ENCODE measurements at places on chromosomes 5 and 9.

GRCh38 chr5:151699071-151699901 is 12.6 kb upstream of the SPARC start:
- no peak for DNase-seq

GRCh38 chr5:82885627-82886389 is 191.4 kb downstream of the TMEM167A start:
- DNase-seq: no peak

DNA sequence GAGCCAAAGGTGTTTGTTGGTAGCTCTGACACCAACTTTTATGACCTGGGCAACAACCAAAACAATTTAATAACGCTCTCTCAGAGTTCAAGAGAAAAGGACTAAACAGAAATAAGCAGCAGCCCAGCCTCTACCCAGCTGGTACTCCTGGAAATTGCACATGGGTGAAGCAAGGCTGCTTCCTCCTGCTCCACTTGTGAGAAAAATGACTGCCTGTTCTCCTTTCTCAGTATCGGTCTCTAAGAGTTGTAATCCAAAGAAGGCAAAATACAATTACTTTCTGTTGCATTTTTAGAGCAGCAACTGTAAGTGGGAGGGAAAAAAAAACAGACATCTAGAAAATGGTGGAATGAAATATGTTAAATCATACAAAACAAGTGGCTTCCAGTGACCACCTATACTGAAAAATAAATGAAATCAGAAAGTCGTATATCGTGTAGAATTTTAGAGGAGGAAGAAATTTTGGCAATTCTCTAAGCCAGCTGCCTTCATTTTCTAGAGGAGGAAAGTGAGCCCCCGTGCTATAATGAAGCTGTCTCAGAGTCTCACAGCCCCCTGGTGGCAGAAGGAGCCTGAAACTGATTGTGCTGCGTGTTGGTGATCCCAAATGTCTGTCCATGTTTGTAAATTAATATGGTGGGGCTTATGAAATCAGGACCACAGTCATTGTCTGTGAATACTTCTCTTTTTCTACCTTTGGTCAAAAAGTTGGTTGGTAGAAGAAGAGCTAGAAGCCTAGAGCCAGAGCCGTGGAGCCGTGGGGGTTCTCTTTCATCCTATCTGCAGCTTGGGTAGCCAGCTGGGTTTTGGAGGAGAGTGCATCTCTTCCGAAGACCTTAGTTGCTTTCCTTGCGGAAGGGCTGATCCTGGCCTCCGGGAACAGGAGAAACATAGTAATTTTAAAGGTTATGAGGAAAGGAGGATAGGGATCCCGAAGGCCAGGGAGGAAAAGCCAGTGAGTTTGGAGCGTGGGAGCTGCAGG is 139.9 kb downstream of the PIP5K1B start:
- DNase-seq: no peak

DNA sequence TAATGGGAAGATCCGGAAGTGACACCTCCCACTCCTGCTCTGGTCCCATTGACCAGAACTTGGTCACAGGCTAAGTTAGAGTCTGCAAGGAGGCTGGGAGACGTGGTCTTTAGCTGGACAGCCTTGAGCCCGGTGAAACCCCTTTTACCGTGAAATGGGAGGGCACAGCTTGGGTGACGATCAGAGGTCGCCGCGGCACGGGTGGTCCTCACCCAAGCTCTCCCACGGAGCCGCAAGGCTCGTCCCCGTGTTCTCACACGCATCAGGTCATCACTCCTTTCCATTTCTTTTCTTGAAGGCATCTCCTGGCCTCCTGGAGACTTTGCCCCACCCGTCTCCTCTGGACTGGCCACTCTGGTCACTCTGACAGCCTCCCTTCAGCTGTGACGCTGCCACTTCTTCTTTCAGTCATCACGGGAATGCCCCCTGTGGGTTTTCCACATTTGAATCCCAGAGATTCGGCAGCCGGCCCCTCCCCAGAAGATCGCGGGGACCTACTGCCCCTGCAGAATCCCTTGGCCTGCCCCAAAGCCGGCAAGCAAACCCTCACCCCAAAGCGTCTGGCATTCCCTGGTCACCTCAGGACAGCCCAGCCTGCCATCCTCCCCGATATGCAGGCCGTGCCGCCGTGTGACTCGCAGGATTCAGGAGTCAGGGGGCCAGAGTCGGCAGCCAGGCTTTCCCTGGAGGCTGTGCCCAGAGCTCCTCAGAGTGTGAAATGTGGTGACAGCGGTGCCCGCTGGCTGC is 18.9 kb upstream of the EGFL7 start:
- DNase-seq: no peak

- DNase-seq: no peak
Measured at GRCh38 chr5:106680330-106680729, 990.4 kb downstream of the EFNA5 start.

DNA sequence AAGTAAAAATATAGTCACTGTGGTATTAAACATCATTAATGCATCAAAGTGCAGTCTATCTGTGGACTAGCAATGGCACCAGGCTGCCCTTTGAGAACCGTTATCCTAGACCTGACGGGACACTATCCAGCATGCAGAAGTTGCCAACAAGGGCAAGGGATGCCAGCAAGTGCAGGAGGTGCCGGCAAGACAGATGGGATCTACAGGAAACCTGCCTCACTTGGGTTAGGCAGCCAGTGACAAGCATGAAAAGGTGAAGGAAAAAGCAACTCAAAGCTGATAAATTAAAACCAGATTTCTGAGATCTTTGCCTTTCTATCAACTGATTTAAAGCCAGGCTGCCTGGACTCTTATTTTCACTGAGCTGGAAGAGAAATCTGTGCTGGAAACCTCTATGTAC is 315.2 kb upstream of the PDE4D start:
- no peak for DNase-seq

DNA sequence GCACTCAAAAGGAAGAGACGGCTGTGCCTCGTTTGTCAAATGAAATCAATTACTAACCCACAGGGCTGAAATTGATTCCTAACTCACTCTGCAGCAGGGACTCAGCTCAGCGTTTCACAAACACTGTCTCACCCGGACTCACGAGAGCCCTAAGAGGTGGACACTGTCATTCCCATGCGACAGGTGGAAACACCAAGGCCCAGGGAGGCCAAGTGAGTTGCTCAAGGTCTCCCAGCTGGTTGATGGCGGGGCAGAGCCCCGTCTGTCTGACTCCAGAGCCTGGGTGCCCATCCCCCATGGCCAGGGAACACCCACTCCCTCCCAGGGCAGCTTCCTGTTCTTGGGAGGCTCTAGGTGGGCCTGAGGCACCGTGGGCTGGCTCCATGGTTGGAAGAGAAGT is 1.3 kb upstream of the PLPP7 start:
- no peak for DNase-seq

GRCh38 chr5:127863161-127863560 is 160.0 kb downstream of the CCDC192 start:
- no peak for DNase-seq

DNA sequence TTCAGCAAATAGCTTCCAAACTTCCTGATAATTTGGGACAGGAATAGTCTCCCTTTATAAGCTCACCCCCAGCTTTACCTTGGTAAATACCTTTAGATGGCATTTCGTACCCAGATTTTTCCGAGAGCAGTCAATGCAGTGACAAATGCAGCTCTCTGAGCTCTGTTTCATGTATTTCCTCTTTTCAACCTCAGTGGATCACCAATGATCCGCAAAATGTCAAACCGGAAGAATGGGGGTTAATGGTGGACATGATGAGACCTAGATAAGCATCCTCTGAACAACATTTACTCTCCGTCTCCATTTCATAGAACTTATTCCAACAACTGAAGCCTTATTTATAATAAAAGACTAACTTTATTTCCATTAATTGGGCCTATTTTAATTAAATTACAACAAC is 227.3 kb downstream of the MCTP1 start:
- DNase-seq: no peak

GRCh38 chr5:67431191-67431590 is 234.6 kb upstream of the CD180 start:
- DNase-seq: no peak

DNA sequence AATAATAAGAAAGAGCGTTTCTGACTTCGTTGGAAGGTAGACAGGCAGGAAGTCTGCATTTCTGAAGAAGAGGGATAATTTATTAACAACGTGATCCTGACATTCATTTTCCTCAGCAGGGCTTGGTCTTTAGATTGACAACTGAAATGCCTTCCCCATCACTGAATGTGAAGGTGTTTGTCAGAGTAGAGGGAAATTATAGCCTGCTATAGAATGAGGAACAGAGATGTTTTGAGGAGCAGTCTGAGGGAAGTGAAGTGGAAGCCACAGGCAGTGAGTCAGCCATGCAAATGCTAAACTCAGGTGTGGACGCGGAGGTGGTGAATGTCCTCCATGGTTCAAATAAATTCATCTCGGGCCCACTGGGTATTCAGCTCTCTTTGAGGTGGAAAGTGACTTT is 30.5 kb downstream of the C7 start:
- DNase-seq: no peak

- no peak for DNase-seq
Measured at GRCh38 chr9:6186691-6187090, 28.9 kb upstream of the IL33 start.

GRCh38 chr9:127053960-127054359 is 68.5 kb downstream of the ANGPTL2 start:
- DNase-seq: no peak

GRCh38 chr9:88488166-88488565 is 46.8 kb upstream of the NXNL2 start:
- no peak for DNase-seq

- DNase-seq: no peak
Measured at GRCh38 chr9:89383030-89383720, 64.9 kb downstream of the SECISBP2 start.

DNA sequence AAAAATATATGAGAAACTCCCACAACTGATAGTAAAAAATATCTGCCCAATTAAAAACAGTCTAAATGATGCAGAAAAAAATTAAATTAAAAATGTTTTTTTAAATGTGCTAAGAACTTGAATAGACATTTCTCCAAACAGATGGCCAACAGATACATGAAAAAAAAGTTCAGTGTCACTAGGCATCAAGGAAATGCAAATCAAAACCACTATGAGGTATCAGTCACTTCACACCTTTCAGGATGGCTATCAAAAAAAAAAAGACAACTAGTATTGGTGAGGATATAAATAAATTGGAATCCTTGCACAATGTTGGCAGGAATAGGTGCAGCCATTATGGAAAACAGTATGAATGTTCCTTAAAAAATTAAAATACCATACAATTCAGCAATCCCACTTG is 16.6 kb downstream of the ZNF131 start:
- DNase-seq: no peak

DNA sequence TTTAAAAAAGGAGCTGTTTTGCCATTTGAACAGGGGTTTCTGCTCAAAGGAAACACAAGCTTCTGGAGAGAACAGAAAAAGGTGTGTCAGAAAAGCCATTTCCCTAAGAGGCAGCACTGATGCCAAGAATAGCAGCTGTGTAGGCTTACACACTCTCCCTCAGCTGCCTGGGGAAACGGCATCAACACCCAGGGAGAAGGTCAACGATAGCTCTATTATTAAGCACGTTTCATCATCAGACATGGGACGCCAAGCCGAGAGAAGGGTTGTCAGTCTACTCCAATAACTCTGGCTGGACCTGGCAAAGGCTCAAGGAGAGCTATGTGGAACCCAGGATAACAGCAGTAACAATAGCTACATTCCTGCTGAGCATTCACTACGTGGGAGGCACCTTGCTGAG is 314.2 kb downstream of the CDK5RAP2 start:
- peak; percentile 27 for DNase-seq

DNA sequence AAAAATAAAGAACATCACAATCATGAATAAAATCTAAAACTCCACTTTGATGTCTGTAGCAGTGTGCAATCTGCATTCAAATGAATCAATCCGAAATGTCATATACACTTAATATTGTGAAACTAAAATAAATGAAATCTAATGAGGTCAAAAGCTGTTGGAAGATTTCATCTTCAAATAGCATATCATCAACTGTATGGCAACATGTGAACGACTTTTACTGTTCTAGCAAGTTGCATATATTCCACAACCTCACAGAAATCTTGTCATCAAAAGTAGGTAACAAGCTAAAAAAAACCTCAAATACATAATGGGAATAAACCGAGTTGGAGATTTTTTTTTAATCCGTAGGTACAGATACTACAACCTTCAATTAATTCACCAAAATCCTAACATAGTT is 1.2 kb downstream of the PTBP3 start:
- no peak for DNase-seq

DNA sequence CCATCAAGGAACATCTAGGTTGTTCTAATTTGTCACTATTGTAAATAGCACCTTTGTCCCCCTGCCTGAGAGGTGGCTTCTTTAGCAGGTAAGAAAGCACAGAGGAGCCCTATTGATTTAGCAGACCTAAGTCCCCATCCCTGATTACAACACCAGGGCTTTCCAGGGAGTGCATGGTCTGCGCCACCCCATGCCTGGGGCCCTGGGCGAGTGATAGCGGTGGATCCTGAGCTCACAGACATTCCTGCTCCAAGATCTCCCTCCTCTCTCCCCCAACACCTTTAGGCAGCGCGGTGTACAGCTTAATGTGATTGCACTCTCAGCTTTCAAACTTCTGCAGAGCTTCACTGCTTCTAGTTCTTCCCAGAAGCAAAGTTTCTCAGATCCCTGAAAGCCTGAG is 67.4 kb upstream of the WWC1 start:
- no peak for DNase-seq

- no peak for DNase-seq
Measured at GRCh38 chr9:33043671-33044070, 18.6 kb downstream of the DNAJA1 start.

DNA sequence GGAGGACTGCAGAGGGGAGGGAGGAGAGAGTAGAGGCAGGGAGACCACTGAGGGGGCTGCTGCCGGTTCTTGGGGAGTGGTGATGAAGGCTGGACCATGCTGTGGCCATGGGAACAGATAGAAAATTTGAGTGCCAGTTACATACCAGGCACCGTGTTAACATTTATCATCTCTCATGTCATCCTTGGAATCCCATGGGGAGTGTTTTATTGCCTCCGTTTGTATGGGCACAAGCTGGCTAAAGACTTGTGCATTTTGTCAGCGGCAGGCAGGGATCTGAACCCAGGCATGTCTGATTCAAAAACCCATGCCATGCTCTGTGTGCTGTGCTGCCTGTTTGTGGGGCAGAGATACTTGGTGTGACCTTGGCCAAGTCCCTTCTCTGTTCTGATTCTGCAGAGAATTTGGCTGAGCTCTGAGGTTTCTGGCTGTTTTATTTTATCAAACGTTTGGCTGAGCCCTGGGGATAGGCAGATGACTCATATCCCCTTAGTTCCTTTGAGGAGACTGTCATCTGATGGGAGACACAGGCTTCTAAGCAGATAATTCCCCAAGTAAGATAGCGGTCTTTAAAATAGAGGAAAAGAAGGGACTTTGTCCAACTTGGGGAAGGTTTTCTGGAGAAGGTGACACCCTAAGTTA is 22.2 kb downstream of the COL27A1 start:
- DNase-seq: no peak

GRCh38 chr5:89816038-89816437 is 593.5 kb downstream of the CETN3 start:
- no peak for DNase-seq

- DNase-seq: no peak
Measured at GRCh38 chr5:31901807-31902530, 263.0 kb downstream of the PDZD2 start.

Measured in NCI-H1417 treated with DMSO at 0.1 percent for 48 hours (cell line).